C1 segment of cervical spinal cord (tissue), 14 donors: ENCODE measurements at places on chromosomes 1 and 21.

- DNase-seq, result no peak
Measured at GRCh38 chr1:212161231-212161781, 123.9 kb upstream of the PPP2R5A start.

GRCh38 chr1:167104256-167104633 is 10.4 kb downstream of the STYXL2 start:
- no peak for DNase-seq

- DNase-seq, result no peak
Measured at GRCh38 chr1:236457775-236458174, 63.7 kb downstream of the EDARADD start.

DNA sequence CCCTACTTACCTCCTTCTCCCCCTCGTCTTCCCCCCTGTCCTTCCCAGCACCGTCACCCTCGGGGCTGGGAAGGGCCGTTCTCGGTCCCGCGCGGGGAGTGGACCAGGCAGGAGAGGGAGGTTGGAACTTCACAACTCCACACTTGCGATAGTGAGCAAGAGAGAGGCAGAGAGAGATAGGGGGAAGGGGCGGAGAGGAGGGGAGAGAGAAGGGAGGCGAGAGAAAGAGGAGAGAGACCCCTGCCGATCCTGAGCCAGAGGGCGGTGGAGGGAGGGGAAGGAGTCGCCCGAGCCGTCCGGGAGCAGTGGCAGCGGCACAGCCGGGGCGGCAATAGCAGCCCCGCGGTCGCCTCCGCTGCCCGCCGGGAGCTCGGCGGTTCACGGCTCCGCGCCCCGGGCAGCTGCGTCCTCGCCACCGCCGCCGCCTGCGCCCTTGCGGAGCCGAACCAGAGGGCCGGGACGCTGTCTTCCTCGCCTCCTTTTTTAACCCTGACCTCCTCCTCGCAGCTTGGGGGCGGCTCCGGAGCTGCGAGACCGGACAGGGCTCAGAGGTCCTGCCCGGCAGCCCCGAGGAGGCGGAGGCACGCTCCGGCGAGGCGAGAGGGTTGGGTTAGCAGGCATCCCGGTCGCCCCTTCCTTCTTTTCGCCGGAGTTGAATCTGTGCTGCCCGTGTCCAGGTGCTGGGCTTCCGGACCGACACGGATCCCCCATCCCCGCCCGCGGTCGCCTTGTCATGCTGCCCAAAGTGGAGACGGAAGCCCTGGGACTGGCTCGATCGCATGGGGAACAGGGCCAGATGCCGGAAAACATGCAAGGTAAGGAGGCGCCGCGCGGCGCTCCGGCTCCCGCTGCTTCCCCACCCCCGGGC is 11.7 kb downstream of the NR5A2 start:
- DNase-seq, result no peak

GRCh38 chr1:214031267-214031650 is 43.5 kb downstream of the PROX1 start:
- DNase-seq, result no peak

- no peak for DNase-seq
Measured at GRCh38 chr21:32516756-32517649, 68.3 kb downstream of the TCP10L start.

DNA sequence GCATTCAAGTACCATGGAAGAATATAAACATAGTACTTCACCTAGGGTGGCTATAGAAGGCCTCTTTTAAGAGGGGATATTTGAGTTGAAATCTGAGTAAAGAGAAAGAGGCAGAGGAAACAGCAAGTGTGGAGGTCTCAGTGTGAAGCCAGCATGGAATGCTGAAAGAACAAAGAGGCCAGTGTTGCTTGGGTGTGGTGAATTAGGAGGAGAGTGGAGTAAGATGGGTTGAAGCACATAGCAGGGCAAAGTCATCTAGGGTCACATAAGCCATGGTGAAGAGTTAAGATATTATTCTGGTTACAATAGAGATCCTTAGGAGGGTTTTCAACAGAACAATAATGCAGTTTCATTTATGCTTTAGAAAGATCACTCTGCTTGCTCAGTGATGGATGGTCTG is 37.5 kb downstream of the C1orf141 start:
- no peak for DNase-seq

- DNase-seq, result peak; percentile 35
Measured at GRCh38 chr1:60281360-60281932, 207.9 kb upstream of the C1orf87 start.

- DNase-seq, result no peak
Measured at GRCh38 chr1:223785808-223786207, 59.9 kb downstream of the TP53BP2 start.

DNA sequence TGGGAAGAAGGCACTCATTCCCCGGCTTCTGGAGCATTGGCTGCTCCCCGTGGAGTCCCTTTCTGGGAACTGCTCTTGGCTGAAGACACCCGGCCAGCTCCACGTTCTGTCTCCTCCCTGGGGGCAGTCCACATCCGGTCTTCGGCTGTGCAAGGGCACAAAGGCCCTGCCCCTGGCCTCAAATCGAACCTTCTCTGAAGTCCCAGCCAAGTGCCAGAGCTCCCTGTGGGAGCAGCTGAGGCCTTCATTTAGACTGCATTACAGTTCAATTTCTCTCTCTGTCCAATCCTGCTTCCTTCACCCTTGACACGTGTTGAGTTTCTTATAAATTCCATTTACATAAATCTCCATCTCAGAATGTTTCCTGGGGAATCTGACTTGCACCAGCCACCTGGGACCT is 132.9 kb upstream of the POU3F1 start:
- no peak for DNase-seq

- DNase-seq, result no peak
Measured at GRCh38 chr1:185880779-185881333, 146.7 kb downstream of the HMCN1 start.

- DNase-seq, result no peak
Measured at GRCh38 chr1:46193984-46194570, 4.2 kb downstream of the POMGNT1 start.

GRCh38 chr1:212971312-212971711 is 21.0 kb downstream of the VASH2 start:
- no peak for DNase-seq

DNA sequence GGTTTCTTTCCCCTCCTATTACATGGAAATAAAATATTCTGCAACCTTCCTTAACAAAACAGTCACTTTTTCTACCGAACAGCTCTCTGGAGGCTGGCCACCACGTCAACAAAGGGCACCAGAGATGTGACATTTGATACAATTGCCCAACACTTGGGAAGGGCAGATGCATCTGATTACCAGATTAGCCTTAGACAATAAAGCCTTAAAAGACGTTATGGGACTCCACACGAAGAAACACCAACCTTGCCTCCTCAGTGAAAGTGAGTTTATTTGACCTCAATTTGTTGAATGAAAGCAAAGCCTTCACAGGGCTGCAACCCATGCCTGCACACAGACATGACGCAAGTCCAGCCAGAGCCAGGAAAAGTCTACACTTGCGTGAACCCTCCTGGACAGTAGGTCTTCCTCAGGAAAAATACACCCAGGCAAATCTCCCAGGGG is 136.1 kb downstream of the TGFBR3 start:
- no peak for DNase-seq

DNA sequence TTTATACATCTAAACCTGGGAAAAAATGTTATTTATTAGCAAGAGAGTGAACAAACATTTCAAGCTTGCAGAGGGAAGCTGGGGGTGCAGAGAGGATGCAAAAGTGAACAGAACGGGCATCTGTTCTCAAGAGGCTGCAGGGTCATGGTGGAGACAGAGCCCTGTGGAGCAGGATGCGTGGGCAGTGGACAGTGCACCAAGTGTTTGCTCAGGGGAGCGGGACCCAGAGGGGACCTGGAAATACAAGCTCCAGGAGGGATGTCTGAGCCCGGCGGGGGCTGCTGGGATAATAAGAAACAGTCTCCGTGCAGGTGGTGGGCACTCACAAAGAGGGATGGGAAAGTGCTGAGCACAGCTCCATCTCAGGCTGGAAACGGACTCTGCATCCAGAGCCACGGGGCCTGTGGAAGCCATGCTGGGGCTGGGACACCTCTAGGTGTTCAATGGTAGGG is 105.3 kb upstream of the SLC45A1 start:
- no peak for DNase-seq

- no peak for DNase-seq
Measured at GRCh38 chr1:244050835-244051444, at the start of gene ZBTB18. ZBTB18 (plus strand) TSS chr1:244051283; CDS start chr1:244051432, 149 bp downstream.

DNA sequence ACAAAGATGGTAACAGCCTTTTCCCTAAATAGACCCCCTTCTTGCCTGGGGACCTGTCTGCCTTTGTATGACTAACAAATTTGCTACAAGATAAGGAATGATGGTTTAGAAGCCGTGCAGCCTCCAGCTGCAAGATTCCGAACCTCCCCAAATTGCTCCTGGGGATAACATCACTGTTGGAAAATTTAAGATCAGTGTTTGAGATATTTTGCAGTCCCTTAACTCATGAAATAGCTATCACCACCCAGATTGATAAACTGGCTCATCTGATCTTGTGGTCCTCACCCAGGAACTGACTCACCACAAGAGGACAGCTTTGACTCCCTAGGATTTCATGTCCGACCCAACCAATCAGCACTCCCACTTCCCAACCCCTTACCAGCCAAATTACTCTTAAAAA is 254.7 kb downstream of the USH2A start:
- no peak for DNase-seq

DNA sequence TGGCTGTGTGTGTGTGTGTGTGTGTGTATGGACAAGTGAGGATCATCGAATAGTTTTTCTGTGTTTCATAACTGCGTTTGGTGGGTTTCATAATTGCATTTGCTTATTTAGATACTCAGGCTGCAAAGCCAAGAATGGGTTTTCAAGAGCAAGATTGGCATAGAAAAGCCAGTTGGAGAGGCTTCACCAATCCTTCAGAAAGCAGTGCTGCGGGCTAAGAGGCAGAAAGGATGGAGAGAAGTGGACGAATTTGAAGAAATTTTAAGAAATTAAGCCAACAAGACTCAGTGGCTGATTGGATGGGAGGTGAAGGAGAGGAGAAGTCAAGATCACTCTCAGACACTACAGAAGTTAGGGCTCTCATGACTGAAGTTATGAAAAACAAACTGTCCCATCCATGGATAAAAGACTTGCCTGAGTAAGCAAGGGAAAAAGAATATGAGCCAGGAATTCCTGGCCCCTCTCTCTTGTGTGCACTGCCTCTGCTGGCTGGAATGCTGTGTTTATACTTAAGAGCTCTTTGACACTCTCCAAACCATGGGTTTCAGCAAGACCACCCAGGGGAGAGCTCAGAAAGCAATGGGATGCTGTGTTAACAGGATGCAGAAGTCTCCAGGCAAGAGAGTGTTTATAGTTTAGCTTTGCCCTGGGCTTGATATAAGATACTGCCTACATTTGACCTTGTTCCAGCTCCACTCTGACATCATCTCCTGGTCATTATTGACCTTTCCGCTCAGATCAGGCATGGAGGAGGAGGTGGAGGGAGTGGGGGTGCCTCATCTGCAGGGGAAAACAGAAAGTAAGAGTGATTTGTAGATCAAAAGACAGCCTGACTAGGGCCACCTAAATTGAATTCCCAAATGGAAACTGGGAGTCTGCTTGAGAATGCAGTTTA is 232.0 kb upstream of the PLXNA2 start:
- no peak for DNase-seq

DNA sequence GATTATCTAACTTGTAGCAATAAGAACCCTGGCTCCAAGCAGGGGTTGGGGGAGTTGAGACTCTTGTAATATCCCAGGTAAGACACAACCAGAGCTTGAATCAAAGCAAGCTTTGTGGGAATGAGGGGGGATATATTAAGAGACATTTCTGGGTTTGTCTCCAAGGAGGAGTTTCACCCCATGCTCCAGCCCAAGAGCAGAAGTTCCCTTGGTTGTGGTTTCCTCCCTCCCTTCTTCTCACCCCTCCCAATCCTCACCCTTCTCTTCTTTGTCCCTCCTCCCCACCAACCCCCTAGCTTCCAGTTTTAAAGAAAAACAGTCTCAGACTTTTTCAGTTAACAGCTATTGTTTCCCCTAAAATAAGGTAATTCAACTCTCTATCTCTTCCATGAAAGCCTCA is 11.9 kb downstream of the TRAF3IP3 start:
- DNase-seq, result no peak

- DNase-seq, result no peak
Measured at GRCh38 chr1:88529581-88529980, 154.5 kb upstream of the PKN2 start.

GRCh38 chr1:30907481-30908315 is 860 bp downstream of the SDC3 start:
- DNase-seq, result no peak

DNA sequence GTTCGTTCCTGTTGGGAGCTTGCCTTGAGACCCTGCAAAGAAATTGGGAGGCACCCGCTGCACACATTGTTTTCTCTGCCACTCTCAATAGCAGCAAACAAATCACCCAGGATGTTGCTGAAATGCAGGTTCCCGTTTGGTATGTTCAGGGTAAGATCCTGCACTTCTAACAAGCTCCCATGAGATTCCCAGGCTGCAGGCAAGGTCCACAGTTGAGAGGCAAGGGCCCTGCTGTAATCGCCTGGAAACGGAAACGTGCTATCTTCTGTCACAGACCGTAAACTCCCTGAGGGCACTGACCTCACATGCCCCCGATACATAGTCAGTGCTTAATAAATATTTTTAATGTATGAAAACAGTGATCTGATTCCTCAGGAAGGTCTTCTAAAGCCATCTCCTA is 37.8 kb downstream of the XCL1 start:
- DNase-seq, result no peak

GRCh38 chr21:28654406-28654805 is 338.3 kb downstream of the LTN1 start:
- DNase-seq, result no peak

GRCh38 chr1:156684227-156684782 is 7.1 kb upstream of the NES start:
- no peak for DNase-seq

DNA sequence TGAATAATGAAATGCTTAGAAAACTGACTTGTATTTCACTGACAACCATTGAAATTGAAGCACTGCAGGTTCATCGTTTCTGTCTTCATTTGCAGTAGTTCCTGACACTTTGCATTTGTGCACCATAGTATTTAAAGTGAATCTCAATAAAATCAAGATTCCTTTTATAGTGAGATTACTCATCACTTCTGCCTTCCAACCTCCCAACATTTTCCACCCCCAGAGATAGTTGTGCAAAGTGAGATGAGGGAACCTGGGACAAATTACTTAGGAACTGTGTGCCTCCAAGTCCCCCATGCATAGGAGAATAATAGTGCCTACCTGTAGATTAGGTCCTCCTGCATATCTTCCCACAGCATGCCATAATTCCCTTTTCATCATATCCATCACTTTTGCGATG is 114.9 kb upstream of the DPT start:
- DNase-seq, result no peak

GRCh38 chr1:38392861-38393260 is 346.3 kb upstream of the POU3F1 start:
- DNase-seq, result no peak

GRCh38 chr1:31712630-31713029 is 8.8 kb upstream of the COL16A1 start:
- no peak for DNase-seq
